ENCODE measurements at places on chromosomes 3 and 15.

DNA sequence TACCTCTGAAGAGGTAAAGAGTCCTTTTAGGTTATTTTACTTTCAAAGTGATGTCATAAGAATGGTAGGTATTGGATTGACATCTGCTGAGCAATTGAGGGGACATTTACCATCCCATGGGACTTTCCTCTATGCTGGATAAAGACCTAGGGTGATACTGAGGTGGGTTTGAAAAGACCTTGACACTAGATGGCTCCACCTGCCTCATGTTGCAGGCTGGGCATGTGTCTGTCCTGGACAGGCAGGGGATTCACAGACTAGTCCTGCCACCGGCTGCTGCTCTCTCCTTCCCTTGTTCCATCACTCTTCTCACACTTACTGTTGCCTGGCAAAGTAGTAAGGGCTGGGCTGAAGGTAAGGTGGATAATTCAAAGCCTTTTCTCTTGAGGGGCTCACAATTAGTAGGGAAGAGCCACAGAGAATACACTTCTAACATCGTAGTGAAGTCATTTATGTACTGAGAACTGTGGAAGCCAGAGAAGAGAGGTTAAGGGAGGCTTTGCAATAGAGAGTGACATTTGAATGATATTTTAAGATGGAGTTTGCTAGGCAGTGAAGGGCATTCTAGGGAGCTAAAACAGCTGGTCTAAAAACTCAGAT is 27.7 kb downstream of the TRAK1 start:
- DNase-seq: no peak

DNA sequence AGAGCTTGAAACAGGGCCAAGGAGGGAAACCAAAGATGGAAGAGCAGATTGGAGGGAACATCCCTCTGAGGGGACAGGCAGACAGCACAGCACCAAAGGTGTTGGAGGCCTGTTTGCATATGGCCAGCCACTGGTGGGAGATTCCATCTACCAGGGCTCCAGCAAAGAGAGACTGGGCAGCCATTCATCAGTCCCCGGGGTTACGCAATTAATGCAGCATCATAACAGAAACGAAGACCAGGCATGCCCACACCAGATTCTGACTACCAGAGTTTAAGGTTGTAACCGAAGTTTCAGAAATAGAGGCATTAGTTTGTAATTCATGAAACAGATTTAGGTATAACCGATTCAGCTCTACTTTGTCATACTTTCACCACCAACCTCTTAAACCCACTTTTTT is 58.1 kb downstream of the COL8A1 start:
- DNase-seq: no peak

DNA sequence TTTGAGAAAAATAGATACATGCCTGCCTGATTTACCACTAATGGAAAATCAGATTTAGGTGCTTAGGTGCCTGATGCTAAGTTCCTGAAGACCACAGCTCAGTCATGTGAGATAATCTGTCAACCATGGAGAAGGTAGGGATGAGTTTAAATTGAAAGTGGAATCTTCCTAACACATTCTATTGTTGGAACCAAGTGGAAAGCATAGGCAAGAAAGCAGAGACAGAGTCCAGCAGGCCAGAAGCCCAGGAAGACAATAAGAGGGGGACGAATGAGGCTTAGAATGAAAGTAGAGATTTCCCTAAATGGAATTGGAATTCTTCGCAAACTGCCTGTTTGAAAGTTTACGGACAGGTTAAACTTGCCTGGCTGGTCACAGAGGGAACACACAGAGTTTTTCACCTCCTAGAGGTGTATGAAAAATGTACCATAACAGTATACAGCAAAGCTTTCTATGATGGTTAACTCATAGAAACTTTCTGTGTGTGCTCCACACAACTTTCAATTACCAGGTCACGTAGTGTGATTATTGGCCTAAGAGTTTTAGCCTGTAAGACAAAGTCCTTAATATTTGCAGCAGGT is 453.8 kb upstream of the KCNMB2 start:
- DNase-seq: no peak

- DNase-seq: no peak
Measured at GRCh38 chr3:30435861-30436331, 170.5 kb upstream of the TGFBR2 start.

GRCh38 chr3:36923981-36924743 is 20.7 kb downstream of the TRANK1 start:
- no peak for DNase-seq

GRCh38 chr3:134374791-134375581 is 739 bp upstream of the AMOTL2 start:
- DNase-seq: no peak

DNA sequence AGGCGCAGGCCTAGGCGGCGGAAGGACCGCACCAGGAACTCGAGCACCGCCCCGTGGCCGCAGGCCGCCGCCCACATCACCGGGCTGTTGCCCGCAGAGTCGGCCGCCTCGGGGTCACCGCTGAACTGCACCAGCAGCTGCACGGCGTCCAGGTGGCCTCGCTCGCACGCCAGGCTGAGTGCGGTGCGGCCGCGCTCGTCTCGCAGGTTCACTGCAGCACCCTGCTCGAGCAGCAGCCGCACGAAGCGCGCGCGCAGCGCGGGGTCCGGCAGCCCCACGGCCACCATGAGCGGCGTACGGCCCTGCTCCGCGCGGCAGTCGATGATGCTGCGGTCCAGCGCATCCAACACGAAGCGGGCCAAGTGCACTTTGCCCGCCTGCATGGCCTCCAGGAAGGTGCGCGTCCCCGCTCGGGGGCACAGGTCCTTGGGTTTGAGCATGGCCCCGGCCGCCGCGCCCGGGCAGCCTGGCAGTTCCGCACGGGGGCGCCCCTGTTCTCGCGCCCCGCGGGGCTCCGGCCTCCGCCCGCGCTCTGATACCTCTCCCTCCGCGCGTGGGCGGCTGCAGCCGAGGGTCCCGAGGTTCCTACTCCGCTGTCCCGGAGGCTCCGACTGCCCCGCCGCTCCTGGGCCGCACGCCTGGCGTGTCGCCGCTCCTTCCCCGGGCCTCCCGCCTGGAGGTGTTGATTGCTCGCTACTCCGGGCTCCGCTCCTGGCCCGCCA is 556 bp downstream of the ANKRD63 start:
- no peak for DNase-seq

GRCh38 chr15:74281147-74282133 is 45.3 kb downstream of the CCDC33 start:
- DNase-seq: no peak

GRCh38 chr15:34085746-34086145 is 15.9 kb downstream of the EMC7 start:
- no peak for DNase-seq

DNA sequence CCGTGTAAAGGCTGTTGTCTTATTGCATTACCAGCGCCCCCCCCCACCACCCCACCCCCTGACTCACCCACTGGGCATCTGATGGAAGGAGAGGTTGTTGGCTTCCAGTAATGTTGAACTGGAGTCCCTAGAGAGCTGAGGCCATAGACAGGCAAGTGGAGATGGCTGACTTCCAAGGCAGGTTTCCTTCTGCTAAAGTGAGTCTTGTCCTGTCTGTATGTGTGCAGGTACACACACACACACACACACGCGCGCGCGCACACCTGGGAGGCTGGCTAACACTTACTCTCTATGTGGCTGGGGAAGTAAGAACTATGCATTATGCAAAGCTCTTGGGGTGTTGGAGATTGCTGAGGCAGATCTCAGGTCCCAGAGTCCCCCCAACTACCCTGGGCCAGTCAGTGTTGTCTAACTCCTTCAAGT is 1.6 kb upstream of the KY start:
- no peak for DNase-seq

GRCh38 chr3:125406070-125406469 is 30.9 kb upstream of the ZNF148 start:
- no peak for DNase-seq

Data from C1 segment of cervical spinal cord (tissue), 14 donors.